ENCODE measurements at places on chromosomes 2 and 18. TPM values are rescaled to one million over a fixed set of nuclear protein-coding genes. Genes with fewer than 3 reads are reported as not detected.

Gene GPR55
- total RNA-seq, result not detected

Gene CCDC150
- total RNA-seq, result 1.5 TPM

Gene MC5R
- not detected for total RNA-seq

Gene CABLES1
- total RNA-seq, result 13.7 TPM

Gene LRP1B
- total RNA-seq, result under 0.01 TPM

Gene CYP26B1
- total RNA-seq, result 0.51 TPM

Gene DPP10
- total RNA-seq, result 0.13 TPM

Gene LRRTM4
- total RNA-seq, result not detected

Gene NT5DC4
- total RNA-seq, result not detected

Gene EVX2
- not detected for total RNA-seq

Gene ANKRD23
- 0.49 TPM for total RNA-seq

Gene MERTK
- total RNA-seq, result 3.7 TPM

Gene FMNL2
- 28.8 TPM for total RNA-seq

Gene FHOD3
- 28.7 TPM for total RNA-seq

Gene PDE1A
- 2.7 TPM for total RNA-seq

Gene IL36G
- not detected for total RNA-seq

Gene CFAP53
- total RNA-seq, result 0.38 TPM

Gene COL4A4
- 0.81 TPM for total RNA-seq

Gene CNGA3
- total RNA-seq, result not detected

Gene RGPD3
- 0.13 TPM for total RNA-seq

Gene GBX2
- 0.89 TPM for total RNA-seq

Gene GALM
- total RNA-seq, result 8.1 TPM

Gene PLCL1
- under 0.01 TPM for total RNA-seq

Gene HOXD12
- total RNA-seq, result not detected

Gene MRPS5
- 28.5 TPM for total RNA-seq

Gene COL4A3
- total RNA-seq, result under 0.01 TPM

Gene HOXD13
- not detected for total RNA-seq

Gene ANKRD30BL
- not detected for total RNA-seq

Gene EFR3B
- 1.1 TPM for total RNA-seq

Gene DLX2
- 0.16 TPM for total RNA-seq

Gene HRH4
- not detected for total RNA-seq

Gene MYO7B
- 0.65 TPM for total RNA-seq

Gene KCNG2
- total RNA-seq, result not detected

Gene CRYGC
- total RNA-seq, result not detected

Gene CYP27A1
- total RNA-seq, result 26.1 TPM

All from mesangial cell (primary cell).